ENCODE measurements at places on chromosomes 11 and 22. TPM values are rescaled to one million over a fixed set of nuclear protein-coding genes. Genes with fewer than 3 reads are reported as not detected.
A peak's percentile ranks its signal among the peaks of the same experiment; 100 is the strongest.

- DNase-seq, result no peak
Observed at GRCh38 chr11:107606141-107606540, 15.2 kb downstream of the ELMOD1 start.

DNA sequence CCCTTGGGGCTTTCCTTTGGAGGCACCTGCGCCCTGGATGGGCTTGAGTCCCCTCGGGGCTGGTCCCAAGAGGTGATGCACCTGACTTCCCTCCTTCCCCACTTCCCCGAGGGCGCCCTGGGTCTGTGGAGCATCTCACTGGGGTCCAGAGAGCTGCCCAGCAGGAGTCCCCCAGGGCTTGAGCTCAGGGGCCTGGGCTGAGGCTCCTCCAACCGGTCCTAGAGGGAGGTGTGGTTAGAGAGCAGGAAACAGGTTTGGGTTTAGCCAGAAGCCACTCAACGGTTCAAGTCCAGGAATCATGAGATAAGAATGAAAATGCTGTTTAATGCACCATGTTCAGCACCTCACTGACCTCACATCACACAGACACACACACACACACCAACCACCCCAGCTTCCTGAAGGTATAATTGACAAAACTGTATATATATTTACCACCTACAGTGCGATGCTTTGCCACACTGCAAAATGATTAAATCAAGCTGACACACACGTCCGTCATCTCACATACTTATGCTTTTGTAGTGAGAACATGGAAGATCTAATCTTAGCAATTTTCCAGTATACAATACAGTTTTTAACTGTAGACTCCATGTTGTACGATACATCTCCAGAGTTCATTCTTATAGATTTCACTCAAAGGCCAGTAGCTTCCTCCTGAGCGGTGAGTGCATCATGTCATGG lies 628 bp upstream of the IGLL1 start:
- DNase-seq, result no peak

GRCh38 chr11:44538375-44539054 lies 26.9 kb upstream of the CD82 start:
- peak; percentile 74 for DNase-seq

- no peak for DNase-seq
Observed at GRCh38 chr11:117603932-117604331, 193.1 kb downstream of the DSCAML1 start.

GRCh38 chr11:41947392-41947791 lies 487.9 kb upstream of the LRRC4C start:
- DNase-seq, result no peak

GRCh38 chr11:107017433-107018218 lies 650 bp downstream of the GUCY1A2 start:
- DNase-seq, result peak; percentile 32

- DNase-seq, result peak; percentile 89
Observed at GRCh38 chr11:118198370-118198769, 21.9 kb upstream of the SCN2B start.

GRCh38 chr22:39819429-39819828 lies 74.1 kb downstream of the ENTHD1 start:
- DNase-seq, result no peak

- no peak for DNase-seq
Observed at GRCh38 chr11:62923601-62924411, 2.6 kb upstream of the CHRM1 start.

DNA sequence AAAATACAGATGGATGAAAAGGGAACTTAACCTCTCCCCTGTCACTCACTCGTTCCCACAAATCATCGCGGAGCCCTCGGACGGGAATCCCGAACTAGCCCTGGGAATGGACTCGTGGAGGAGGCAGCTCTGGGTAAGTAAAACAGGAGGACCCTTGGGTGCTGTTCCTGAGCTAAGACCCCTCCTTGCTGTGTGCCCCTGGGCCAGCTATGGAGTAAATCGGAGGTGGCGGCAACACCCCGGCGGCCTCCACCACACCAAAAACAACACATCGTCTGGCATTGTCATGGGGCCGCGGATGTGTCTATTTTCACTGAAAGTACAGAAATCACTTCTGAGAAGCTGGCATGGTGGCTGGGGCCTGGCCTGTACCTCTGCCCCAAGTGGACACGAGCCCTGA lies 12.1 kb downstream of the CPT1A start:
- no peak for DNase-seq

GRCh38 chr11:60658409-60658808 lies 41.0 kb upstream of the MS4A8 start:
- no peak for DNase-seq

DNA sequence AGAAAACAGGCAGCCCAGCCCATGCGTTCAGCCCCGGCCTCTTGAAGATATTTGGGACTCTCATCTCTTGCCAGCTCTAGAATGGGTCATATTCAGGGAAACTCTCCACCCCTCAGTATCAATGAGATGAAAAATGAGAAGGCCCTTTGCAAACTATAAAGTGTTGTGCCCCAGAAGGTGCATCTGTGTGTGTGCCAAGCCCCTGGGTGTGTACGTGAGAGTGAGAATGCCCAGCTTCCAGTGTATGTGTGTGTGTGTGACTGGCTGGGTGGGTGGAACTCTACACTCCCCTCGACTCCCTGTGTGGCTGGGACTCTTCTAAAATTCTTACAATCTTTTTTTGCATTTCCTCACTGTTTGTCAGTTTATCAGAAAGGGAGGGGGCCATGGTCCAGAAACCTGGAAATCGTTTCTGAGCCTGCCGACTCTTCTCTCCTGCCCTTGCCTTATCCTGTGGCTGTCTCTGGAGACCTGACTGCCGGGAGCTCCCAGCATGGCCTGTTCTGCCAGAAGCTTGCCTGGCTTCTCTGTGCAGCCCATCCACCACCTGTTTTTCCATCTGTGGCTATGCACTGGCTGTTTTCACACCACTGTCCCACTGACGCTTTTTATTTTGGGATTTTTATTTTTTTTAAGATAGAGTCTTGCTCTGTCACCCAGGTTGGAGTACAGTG lies 1.2 kb downstream of the P2RY6 start:
- DNase-seq, result no peak

DNA sequence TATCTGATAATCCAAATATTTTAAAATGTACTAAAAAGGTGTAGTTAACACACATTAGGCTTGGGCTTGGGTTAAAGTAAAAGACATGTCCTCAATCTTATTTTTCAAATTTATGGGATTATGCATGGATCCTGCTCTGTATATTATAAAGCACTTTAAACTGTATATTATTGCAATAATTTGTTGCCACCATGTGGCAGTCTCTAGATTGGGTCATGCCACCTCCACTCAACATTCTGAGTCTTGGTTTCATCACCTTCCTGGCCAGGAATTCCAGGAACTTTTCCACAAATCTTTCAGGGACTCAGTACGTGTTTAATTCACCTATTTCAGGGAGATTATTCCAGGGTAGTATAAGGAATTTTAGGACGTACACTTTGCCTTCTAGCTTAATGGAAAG lies 695.5 kb downstream of the FAM181B start:
- no peak for DNase-seq

GRCh38 chr11:93993747-93994146 lies 27.4 kb upstream of the HEPHL1 start:
- no peak for DNase-seq

DNA sequence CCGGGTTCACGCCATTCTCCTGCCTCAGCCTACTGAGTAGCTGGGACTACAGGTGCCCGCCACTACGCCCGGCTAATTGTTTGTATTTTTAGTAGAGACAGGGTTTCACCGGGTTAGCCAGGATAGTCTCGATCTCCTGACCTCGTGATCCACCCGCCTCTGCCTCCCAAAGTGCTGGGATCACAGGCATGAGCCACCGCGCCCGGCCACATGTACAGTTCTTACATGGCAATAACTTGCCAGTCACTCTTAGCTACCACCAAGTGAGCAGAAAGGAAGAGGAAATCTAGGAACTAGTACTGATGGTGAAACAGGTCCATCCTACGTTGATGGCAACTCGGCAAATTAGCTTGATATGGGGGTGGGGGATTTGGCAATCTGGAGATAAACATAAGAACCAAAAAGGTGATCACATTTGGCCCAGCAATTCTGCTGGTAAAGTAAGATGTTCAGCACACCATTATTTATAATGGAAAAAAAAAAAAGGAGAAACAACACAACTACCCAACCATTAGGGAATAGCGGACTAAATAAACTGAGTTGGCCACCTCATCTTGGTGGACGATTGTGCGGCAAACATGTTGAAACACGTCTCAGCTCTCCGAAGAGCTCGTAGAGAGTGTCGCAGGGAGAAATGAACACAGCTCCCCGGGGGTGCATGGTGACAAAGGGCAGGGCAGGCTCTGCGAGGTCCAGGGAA lies 5.3 kb downstream of the NLRP6 start:
- no peak for DNase-seq

- no peak for DNase-seq
Observed at GRCh38 chr11:46378811-46379481, 2.5 kb upstream of the MDK start.

Gene TMEM151A
- 0.86 TPM for total RNA-seq

Gene DRD2
- total RNA-seq, result not detected

Gene LPXN
- 6.0 TPM for total RNA-seq

Gene MUC6
- not detected for total RNA-seq

Gene PHOX2A
- not detected for total RNA-seq

Data from left cardiac atrium (tissue), 4 donors.